ENCODE measurements at places on chromosomes 3 and 15.

- H3K4me1 ChIP-seq, result no peaks in the 10 kb centered on the region
- H3K27me3 ChIP-seq, result peaks cover 13% of the 10 kb centered on the region
- DNase-seq, result peak; percentile 73
- no peaks in the 10 kb centered on the region for H3K36me3 ChIP-seq
Measured at GRCh38 chr3:139677388-139678155, at the start of gene NMNAT3. NMNAT3 (minus strand) TSS chr3:139677972; CDS start chr3:139627724, 50,248 bp downstream.

GRCh38 chr3:183845608-183846288 lies 20.4 kb upstream of the MAP6D1 start:
- H3K4me3 ChIP-seq, result no peak overlapping the region
- no peaks in the 10 kb centered on the region for H3K27me3 ChIP-seq
- H3K4me1 ChIP-seq, result peaks cover 14% of the 10 kb centered on the region
- no peak overlapping the region for H3K27ac ChIP-seq
- H3K36me3 ChIP-seq, result peaks cover 51% of the 10 kb centered on the region
- DNase-seq, result no peak

DNA sequence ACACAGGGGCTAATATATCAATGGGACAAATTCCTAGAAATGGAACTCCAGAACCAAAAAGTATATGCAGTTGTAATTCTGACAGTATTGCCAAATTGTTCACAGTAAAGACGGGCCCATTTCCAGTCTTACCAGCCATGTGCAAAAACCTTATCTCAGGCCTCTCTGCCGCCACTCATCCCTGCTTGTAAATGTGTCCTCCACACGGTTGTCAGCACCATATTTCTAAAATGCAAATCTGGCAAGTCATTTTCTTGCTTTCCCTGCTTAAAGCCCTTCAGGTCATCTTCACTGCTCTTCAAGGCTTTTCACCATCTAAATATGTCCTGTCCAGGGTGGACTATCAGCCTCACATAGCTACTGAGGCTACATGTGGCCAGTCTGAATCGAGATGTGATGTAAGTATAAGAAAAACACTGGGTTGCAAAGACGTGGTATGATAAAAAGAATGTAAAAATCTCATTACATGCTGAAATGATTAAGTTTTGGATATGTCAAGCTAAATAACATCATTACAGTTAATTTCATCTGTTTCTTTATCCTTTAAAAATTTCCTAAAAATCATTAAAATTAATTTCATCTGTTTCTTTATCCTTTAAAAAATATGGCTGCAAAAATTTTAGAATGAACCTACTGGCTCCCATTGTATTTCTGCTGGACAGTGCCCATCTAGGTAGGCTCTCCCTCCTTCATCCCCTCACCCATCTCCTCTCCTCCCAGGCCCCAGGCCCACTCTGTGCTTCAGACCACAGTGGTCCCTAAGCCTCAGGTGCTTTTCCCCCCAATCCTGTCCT lies 980 bp downstream of the PARP9 start:
- peak overlapping the region; percentile 99 for H3K4me3 ChIP-seq
- no peaks in the 10 kb centered on the region for H3K27me3 ChIP-seq
- H3K27ac ChIP-seq, result peak overlapping the region; percentile 98
- DNase-seq, result no peak

DNA sequence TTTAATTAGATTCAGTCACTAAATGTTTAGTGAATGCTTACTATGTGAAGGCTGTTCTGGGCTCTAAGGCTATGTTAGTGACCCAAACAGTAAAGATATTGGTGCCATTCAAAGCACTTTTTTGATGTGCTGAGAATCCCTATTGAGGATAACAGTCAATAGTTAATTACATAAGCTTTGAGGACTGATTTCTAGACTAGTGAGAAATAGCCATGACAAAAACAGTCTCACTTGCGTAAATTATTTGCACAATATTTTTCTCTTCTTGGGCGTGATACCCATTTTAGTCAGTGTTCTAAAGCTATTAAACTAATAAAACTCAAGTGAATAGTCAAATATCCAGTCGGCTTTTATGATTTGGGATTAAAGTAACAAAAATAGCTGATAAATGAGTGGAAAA lies 74.6 kb downstream of the UBE2E2 start:
- no peaks in the 10 kb centered on the region for H3K4me1 ChIP-seq
- DNase-seq, result no peak
- no peak overlapping the region for H3K27ac ChIP-seq
- H3K27me3 ChIP-seq, result no peaks in the 10 kb centered on the region
- H3K4me3 ChIP-seq, result no peak overlapping the region

DNA sequence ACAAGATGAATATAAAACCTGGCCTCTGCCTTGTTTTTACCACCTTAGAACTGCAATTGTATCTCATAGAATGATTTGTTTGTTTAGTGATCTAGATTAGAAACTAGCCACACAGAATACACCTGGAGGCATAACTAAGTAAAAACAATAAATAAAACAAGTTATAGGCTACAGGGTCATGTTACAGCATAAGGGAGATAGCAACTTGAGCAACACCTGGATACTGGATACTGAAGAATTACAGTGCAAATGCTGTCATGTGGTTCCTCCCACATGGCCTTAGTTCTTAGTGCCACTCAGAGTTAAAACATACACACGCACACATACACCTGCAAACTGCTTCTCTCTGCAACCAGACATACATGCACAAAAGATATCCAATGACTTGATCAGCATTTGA lies 563.4 kb upstream of the DPPA4 start:
- H3K27ac ChIP-seq, result no peak overlapping the region
- H3K4me1 ChIP-seq, result no peaks in the 10 kb centered on the region
- H3K4me3 ChIP-seq, result no peak overlapping the region
- DNase-seq, result no peak

DNA sequence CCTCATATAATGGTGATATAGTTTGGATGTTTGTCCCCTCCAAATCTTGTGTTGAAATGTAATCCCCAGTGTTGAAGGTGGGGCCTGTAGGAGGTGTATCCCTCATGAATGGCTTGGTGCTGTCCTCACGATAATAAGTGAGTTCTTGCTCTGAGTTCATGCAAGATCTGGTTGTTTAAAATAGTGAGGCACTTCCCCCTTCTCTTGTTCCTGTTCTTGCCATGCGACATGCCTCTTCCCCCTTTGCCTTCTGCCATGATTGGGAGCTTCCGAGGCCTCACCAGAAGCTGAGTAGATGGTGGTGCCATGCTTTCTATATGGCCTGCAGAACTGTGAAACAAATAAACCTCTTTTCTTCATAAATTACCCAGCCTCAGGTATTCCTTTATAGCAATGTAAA lies 39.2 kb downstream of the REC114 start:
- no peaks in the 10 kb centered on the region for H3K36me3 ChIP-seq
- peaks cover 15% of the 10 kb centered on the region for H3K27me3 ChIP-seq
- DNase-seq, result no peak
- H3K4me3 ChIP-seq, result no peak overlapping the region

- H3K27me3 ChIP-seq, result no peaks in the 10 kb centered on the region
- H3K4me1 ChIP-seq, result no peaks in the 10 kb centered on the region
- H3K36me3 ChIP-seq, result peaks cover 52% of the 10 kb centered on the region
- no peak for DNase-seq
Measured at GRCh38 chr3:36852071-36852470, 87.7 kb upstream of the DCLK3 start.

- DNase-seq, result no peak
- no peaks in the 10 kb centered on the region for H3K27me3 ChIP-seq
- H3K4me1 ChIP-seq, result peaks cover 32% of the 10 kb centered on the region
- H3K27ac ChIP-seq, result no peak overlapping the region
Measured at GRCh38 chr15:38482572-38482971, 28.6 kb downstream of the FAM98B start.

DNA sequence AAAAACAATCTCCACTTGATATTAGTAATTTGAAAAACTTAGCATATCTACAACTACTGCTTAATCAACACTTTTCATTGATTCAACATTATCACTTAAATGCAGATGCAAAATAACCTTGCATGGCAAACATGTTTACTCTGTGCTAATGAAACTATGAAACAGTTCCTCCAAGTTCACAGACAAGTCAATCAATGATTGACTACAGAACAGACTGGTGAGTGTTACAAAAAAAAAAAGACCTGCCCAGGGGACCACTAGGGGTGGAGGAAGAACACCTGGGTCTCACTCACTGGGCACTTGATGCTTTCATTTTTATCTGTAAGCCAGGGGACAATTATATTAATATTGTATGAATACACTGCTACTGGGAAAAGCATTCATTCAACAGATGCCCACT lies 4.3 kb upstream of the NR2C2 start:
- no peaks in the 10 kb centered on the region for H3K27me3 ChIP-seq
- no peak overlapping the region for H3K27ac ChIP-seq
- DNase-seq, result no peak
- peaks cover 15% of the 10 kb centered on the region for H3K4me1 ChIP-seq
- H3K36me3 ChIP-seq, result peaks cover 27% of the 10 kb centered on the region
- no peak overlapping the region for H3K4me3 ChIP-seq

GRCh38 chr3:186806089-186807055 lies at the start of gene RFC4:
RFC4 (minus strand) TSS chr3:186806482; CDS start chr3:186804713, 1,769 bp downstream.
- H3K27ac ChIP-seq, result peak within 1 kb of the TSS; percentile 85
- peak; percentile 80 for DNase-seq
- H3K4me3 ChIP-seq, result peak within 1 kb of the TSS; percentile 93
- H3K27me3 ChIP-seq, result no peaks in the 10 kb centered on the region
- peaks cover 31% of the 10 kb centered on the region for H3K4me1 ChIP-seq

GRCh38 chr3:121411523-121411922 lies 134.3 kb downstream of the POLQ start:
- DNase-seq, result no peak
- no peaks in the 10 kb centered on the region for H3K36me3 ChIP-seq
- no peaks in the 10 kb centered on the region for H3K4me1 ChIP-seq
- no peak overlapping the region for H3K27ac ChIP-seq
- H3K27me3 ChIP-seq, result no peaks in the 10 kb centered on the region
